ENCODE measurements at places on chromosomes 2 and 18.
A peak's percentile ranks its signal among the peaks of the same experiment; 100 is the strongest.

DNA sequence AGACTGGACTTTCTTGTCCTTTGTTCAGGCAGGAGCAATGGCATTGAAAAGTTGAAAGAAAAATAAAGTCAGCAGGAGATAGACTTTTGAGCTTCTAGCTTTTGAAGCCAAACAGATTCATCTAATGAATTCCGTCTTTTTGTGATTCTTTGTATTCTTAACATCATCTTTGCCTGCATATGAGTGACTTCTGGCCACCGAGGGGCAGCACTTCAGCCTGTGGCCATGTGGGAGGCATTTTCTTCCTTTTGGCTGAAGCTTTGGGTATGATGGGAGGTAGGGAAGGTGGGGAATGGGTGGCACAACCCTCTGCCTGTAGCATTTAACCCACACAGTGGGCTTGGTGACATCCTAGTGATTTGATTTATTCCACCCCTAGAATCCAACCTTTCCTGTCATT, 220.6 kb downstream of the SETBP1 start:
- no peak for DNase-seq

DNA sequence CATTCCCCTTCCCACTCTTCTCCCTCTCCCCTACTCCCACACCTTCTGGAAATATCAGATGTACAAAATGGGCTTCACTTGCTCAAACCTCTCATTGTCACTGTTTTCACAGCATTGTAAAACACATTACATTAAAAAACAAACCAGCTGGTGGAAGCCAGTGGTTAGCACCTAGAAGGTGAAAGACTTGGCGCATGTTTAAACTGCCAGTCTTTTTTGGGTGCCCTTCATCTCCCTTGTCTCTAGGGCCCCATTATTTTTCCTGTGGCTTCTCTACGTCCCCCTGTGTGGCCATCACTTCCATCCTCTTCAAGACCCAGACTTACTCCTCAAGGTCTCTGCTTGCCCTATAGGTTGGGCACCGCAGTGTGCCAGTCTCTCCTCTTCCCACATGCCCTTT, 34.9 kb downstream of the MGAT5 start:
- no peak for DNase-seq

- no peak for DNase-seq
These were observed 8.1 kb downstream of the GMCL1 start for GRCh38 chr2:69837533-69837932.

- DNase-seq, result peak; percentile 74
These were observed 94.8 kb upstream of the ARL5A start for GRCh38 chr2:151922845-151923666.

DNA sequence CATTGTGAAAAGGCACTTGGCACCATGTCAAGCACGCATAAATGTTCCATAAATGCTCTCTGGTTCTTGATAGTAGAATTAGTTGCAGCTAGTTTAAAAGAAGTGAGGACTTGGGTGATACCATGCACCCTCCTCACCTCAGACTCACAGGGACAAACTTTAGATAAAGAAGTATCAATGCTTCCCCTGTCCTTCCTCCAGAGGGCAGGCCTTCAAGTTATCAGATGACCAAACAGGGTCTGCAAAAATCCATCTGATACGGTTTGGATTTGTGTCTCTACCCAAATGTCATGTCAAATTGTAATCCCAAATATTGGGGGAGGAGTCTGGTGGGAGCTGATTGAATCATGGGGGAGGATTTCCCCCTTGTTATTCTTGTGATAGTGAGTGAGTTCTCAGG, 54.1 kb downstream of the C1QL2 start:
- no peak for DNase-seq

- no peak for DNase-seq
These were observed 45.3 kb downstream of the KIF3C start for GRCh38 chr2:25936889-25937545.

DNA sequence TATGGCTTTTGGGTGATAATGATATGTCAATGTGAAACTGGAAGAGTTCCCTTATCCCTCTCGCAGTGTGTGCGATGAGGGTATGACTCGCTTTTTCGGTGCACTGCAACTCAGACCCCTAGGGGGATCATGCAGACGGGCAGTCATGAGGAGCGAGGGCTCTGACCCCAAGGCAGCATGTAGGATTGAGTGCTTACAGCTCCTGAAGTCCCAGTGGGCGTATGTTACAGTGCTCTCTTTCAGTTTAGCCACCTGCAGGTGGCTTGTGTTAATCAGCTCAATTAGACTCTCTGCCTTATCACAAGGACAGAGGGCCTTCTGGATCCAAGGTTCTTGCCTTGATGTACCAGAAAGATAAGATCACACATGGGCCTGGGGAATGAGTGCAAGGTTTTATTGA, 1269.9 kb upstream of the GYPC start:
- no peak for DNase-seq

- no peak for DNase-seq
These were observed 797.4 kb downstream of the CNTNAP5 start for GRCh38 chr2:124822516-124822915.

DNA sequence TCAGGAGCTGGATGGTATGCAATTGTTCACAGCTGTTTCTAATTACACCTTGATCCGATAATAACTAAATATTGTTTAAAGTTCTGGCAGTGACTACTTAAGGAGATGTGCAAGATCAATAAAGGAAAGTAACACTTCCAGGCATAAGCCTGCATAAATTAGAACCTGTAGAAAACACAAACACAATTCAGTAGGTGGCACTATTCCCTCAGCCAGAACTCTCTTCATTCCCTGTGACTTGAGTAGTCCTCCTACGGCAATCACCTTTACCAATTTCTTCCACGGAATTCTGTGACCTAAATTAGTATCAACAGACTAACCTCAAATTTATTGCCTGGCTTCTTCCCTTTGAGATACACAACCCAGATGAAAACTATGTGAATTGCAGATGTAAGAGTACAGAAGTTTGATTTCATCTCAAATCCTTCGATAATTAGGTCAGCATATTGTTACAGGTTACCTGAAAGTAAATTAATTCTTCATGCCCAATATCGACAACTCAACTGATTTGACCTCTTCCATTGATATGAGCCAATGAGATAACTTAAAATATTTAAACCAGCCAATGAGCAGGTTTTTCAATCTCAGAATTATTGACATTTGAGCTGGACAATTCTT, 137.8 kb downstream of the PID1 start:
- peak; percentile 23 for DNase-seq

- DNase-seq, result no peak
These were observed 107.0 kb downstream of the BCL2L11 start for GRCh38 chr2:111227716-111228141.

DNA sequence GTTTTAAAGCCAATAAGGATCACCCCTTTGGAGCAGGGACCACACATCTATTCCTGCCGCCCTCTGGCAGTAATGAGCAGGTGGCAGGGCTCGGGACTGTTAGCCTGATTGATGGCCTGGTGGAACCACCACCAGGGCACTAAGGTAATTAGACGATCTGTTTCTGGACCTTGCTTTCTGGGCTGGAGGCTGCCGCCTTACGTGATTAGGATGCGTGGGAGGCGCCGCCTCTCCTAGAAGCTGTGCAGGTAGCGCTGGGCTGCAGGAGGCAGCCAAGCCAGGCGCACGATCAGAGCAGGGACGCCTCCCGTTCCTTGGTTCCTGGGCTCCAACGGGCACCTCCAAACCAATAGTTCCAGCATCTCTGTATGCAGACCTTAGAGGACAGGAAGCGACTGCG, 242.6 kb upstream of the RAB12 start:
- no peak for DNase-seq

- DNase-seq, result peak; percentile 52
These were observed 231.2 kb downstream of the AGAP1 start for GRCh38 chr2:235725016-235725489.

All from tibial nerve (tissue), 4 donors.